Lung (tissue), 17 donors: ENCODE measurements at places on chromosomes 4 and X. TPM values are rescaled to one million over a fixed set of nuclear protein-coding genes. Genes with fewer than 3 reads are reported as not detected.

The SPOCK3 gene
- 1.4 TPM for total RNA-seq

The KCND1 gene
- 1.4 TPM for total RNA-seq

The SPANXA1 gene
- total RNA-seq = not detected

The DCAF4L1 gene
- total RNA-seq = 0.43 TPM

The RBMXL3 gene
- total RNA-seq = not detected

The SLC6A14 gene
- total RNA-seq = 38.0 TPM

The ARAP2 gene
- 77.8 TPM for total RNA-seq

The SLC25A43 gene
- total RNA-seq = 3.6 TPM

The RBM3 gene
- total RNA-seq = 117 TPM

The PITX2 gene
- not detected for total RNA-seq

The HSD17B13 gene
- total RNA-seq = 0.34 TPM

The IL2 gene
- not detected for total RNA-seq

The PCDH10 gene
- 1.7 TPM for total RNA-seq

The NDNF gene
- 381 TPM for total RNA-seq

GRCh38 chr4:19508442-19508841 is 743.3 kb upstream of the SLIT2 start:
- DNase-seq = no peak

DNA sequence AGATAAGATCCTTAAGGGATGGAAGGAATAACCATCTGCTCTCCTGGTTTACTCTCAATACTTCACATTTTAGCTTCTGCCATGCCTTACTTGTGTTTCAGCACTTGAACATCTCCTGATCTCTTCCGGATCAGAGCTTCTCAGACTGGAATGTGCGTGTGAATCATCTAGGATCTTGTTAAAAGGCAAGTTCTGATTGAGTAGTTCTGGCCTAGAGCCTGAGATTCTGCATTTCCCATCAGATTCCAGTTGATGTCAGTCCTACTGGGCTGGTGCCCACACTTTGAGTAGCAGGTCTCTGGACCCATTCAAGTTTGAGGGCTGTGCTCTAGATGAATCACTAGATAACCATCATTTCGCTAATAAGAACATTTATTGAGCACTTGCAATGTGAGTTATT is 20.0 kb downstream of the NDP start:
- DNase-seq = no peak

GRCh38 chrX:30863974-30864373 is 25.1 kb downstream of the TAB3 start:
- DNase-seq = peak; percentile 64

DNA sequence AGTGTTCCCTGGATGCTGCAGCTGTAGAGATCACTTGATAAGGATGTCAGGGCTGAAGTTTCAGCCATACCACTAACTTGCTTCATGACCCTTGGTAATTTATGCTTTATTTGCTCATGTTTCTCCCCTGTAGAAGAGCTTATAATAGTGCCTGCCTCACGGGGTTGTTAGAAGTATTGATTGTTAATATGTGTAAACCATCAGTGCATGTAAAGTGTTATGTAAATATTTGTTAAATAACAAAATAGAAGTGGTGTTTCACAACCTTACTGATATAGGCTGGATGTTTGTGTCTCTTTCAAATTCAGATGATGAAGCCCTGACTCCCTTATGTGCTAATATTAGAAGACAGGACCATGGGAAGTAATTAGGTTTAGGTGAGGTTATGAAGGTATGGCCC is 1.5 kb upstream of the CXCL2 start:
- no peak for DNase-seq

DNA sequence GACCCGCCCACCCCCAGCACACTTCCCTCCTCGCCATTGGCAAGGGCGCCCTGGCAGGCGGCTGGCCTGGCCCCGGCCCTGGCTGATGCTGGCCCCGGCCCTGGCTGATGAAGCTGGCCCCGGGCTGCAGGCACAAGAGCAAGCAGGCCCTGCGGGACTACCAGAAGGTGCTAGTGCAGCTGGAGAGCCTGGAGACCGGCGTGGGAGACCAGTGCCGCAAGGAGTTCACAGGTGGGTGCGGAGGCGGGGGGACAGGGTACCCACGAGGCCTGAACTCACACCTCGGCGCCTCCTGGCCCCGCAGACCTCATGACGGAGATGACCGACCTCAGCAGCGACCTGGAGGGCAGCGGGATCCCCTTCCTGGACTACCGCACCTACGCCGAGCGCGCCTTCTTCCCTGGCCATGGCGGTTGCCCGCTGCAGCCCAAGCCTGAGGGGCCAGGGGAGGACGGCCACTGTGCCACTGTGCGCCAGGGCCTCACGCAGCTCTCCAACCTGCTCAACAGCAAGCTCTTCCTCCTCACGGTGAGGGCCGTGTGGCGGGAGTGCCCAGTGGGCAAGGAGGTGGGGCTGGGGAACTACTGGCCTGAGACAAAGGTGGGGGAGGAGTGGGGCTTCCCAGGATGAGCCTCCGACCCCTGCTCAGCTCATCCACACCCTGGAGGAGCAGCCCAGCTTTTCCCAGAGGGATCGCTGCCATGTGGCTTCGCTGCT is 6.1 kb upstream of the SRPK3 start:
- peak; percentile 11 for DNase-seq

DNA sequence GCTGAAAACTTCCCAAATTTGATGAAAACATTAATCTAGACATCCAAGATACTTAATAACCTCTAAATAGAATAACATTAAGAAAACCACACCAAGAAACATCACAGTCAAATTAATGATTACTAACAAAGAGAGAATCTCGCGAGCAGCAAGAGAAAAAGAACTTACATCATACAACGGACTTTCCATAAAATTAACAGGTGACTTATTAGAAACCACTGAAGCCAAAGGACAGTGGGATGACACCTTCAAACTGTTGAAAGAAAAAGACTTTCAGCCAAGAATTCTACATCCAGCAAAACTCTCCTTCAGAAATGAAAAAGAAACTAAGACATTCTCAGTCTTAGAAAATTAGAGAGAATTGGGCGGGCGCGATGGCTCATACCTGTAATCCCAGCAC is 232.0 kb downstream of the SNCA start:
- DNase-seq = no peak

DNA sequence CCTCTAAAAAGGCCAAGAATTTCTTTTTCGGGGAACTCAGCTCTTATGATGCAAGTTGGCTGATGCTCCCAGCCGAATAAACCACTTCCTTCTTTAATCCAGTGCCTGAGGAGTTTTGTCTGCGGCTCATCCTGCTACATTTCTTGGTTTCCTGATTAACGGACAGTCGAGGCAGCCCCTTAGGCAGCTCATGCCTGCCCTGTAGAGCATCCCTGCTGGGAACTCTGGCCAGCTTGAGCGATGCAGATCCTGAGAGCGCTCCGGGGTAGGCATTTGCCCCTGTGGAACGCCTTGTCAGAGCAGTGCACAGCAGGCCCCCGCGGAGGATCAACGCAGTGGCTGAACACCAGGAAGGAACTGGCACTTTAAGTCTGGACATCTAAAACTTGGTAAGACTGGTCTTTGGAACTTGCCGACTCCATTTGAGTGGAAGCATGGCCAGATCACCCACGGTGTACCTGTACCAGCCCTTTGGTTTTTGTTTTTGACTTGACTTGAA is 3.1 kb downstream of the CT45A10 start:
- DNase-seq = no peak

DNA sequence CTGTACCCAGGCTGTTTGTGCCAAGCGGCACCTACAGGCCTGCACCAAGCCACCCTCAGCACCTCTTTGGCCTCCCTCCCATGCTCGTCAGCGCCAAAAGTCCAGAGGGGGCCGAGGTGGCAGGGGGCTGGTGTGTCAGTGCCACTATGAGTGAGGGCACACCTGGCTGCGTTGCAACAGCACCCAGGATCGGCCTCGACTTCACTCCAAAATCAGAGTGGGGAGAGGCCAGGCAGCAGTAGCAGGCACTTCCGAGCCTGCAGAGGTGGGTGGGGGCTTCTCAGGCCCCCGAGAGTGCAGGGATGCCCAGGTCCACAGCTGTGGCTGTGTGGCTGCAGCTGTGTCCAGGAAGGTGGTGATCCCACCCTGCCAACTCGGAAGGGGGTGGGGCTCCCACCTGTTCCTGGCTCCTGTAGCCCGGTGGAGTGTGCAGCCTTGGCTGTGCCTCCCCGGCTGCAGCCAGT is 58.5 kb downstream of the PPA2 start:
- no peak for DNase-seq

- no peak for DNase-seq
Measured at GRCh38 chr4:40211224-40212185, 14.7 kb downstream of the RHOH start.

DNA sequence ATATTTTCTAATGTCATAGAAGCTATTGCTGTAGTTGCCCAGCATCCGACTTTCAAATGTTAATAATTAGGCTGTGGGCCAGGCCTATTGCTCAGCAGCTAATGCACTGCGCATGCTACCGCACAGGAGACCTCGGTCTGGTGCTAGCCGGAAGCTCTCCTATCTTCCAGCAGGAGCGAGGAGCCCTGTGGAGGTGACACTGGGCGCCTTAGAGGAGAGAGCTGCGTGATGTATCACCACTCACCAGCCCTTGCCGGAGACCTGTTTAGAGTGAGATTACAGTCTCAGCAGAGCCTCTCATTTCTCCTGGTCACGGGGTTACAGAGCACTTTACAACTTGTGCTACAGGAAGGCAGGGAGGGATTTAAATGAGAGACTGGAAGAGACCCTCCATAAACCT is 31.1 kb upstream of the MID1IP1 start:
- DNase-seq = no peak

GRCh38 chr4:154230091-154230490 is 261.5 kb downstream of the DCHS2 start:
- DNase-seq = no peak

GRCh38 chrX:10174810-10175209 is 18.0 kb downstream of the CLCN4 start:
- DNase-seq = no peak

DNA sequence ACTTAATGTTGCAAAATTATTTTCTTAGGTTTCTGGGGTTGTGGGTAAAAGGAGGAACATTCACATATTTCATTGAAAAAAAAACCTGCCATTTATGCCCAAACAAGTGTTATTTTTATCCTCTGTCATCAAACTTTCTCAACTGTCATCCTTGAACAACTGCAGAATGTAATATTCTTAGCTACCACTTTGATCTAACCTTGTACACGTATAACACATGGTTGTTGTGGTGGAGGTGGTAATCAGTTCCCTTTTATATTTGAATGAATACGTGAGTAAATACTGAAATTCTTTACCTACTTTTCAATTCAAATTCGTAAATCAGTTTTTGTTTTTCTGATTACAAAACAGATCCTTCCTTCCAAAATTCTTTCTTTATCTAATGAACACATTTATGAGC is 3.8 kb upstream of the AMMECR1 start:
- no peak for DNase-seq

- DNase-seq = no peak
Measured at GRCh38 chr4:76801621-76802235, 96.2 kb downstream of the SOWAHB start.

GRCh38 chrX:148310426-148311165 is 189.8 kb upstream of the AFF2 start:
- DNase-seq = no peak

GRCh38 chr4:85873566-85873965 is 398.6 kb downstream of the ARHGAP24 start:
- no peak for DNase-seq

DNA sequence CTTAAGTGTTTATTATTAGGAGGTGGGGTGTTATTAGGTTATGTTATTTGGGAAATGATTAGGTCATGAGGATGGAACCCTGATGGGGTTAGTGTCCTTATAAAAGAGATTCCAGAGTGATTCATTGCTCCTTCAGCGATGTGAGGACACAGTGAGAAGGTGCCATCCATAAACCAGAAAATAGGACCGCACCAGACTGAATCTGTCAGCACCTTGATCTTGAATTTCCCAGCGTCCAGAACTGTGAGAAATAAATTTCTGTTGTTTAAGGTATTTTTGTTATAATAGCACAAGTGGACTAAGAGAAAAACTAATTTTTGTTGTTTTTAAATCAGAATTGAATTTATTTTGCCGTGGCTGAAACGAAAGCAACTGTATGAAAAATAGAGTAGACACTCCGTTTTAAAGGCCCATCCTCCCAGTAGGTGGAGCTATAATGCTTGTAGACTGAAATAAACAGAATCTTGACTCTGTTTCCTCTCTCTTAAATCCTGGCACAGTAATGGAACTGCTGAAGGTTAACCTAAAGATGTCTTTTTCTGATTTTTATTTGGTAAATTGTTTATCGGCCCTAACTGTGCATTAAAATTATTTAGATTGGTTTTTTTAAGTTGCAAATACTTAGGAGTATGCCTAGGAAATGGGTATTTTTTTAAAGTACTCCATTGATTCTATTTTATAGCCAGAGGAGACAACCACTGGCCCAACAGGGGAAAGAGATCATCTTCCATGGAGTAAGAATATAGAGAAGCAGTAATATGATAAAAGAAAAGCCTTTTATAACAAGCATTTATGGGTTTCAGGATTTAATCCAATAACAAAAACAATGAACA is 133.2 kb upstream of the ADAMTS3 start:
- no peak for DNase-seq

- peak; percentile 66 for DNase-seq
Measured at GRCh38 chrX:39721566-39722279, 376.0 kb downstream of the BCOR start.

- no peak for DNase-seq
Measured at GRCh38 chr4:134862116-134862515, 660.5 kb upstream of the PABPC4L start.

GRCh38 chrX:124395145-124395880 is 49.0 kb downstream of the SH2D1A start:
- no peak for DNase-seq

DNA sequence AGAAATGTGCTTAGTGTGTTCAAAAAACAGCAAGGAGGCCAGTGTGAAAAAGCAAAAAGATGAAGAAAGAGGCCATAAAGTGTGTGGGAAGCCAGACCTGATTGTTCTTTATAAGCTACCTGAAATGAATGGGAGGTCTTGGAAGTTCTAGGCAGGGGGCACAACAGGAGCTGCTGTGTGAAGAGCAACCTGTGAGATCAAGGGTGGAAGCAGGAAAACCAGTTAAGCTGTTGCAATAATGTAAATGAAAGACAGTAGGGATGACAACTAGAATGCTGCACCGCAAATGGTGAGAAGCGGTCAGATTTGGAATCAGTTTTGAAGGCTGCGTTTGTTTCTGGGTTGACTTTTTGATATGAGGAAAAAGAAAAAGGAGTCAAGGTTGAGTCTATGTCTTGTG is 123.5 kb downstream of the TMEM144 start:
- DNase-seq = no peak

DNA sequence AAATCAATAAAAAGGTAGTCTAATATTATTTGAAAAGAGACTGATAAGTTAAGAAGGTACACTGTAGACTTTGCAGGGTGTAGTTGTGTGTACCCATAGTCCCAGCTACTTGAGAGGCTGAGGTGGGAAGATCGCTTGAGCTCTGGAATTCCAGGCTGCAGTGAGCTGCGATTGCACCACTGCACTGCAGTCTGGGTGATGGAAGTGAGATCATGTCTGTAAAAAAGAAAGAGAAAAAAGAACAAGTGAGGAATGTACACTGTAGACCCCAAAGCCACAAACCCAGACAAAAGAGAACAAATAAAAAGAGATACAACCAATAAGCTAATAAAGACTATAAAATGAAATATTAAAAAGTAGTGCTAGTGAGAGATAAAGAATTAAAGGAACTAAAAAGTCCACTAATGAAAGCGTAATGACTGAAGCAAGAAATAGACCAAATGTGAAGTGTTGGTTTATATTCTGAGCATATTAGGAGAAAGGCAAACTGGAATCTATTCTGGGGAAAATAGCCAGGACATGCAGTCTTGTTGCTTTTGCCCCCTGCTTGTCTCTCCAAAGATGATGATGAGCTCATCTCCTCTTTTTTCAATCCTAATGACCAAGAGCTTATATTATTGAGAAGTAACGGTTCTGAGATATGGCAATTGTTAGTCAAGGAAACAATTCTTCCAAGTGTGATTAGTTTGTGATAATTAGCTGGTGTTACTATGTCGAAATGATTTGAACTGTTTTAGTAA is 19.1 kb downstream of the GSX2 start:
- no peak for DNase-seq

GRCh38 chrX:44400588-44400987 is 57.1 kb upstream of the EFHC2 start:
- no peak for DNase-seq
